ENCODE measurements at places on chromosomes 3 and 15.

DNA sequence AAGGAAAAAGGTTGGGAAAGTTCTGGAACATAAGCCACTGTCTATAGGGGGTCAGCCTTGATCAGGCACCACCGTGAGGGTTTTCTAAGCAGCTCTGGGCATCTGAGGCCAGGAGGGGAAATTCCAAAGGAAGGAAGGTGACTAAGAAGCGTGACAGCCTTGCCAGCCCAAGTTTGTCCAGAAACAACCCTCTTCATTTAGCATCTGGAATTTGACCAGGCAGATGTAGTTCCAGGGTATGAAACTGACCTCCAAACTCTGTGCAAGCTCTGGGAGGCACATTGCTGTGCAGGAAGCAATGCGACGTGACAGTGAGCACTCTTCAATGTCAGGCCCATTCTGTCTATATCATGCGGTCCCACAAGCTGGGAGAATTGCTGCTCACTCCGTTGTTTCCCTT, 85.4 kb upstream of the TPM1 start:
- DNase-seq, result no peak

- no peak for DNase-seq
These were observed 50.7 kb upstream of the GOLGA6L2 start for GRCh38 chr15:23497710-23498111.

GRCh38 chr3:52167240-52167639, 13.0 kb upstream of the POC1A start:
- DNase-seq, result no peak

DNA sequence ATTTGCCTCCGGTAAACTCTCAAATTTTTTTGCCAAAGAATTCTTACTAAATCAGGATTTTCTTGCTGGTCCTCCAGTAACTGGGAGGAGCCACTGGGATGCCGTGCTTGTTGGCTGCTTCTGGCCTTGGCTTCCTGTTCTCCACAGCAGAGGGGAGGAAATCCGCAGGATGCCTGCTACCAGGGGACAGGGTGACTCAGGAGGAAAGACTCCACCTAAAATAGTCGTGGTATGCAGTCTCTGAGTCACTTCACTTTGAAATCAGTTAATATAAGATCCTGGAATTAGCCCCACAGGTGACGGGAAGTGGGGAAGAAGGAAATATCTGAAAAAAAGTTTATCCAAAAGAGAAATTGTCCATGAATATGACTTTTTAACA, 6.5 kb upstream of the TM4SF18 start:
- DNase-seq, result peak; percentile 77

DNA sequence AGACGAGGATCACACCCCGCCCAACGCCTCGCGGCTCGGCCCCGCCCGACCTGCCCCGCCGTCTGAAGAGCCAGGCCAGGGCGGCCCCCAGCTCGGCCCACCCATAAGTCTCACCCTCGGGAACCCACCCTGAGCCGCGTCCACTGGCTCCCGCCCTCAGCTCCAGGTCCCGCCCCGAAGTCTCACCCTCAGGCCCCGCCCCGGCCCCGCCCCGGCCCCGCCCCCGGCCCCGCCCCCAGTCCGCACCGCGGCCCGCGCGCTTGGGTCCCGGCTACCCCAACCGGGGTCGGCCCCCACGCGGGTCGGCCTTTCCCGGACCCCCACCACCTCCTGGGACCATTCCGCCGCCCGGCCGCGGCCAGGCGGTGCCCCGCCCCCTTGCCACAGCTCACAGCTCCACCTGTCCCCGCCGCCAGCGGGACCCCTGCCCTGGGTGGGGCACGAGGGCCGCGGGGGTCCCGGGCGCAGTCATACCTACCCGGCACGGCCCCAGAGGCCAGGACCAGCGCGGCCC, 489 bp downstream of the CSPG5 start:
- no peak for DNase-seq

DNA sequence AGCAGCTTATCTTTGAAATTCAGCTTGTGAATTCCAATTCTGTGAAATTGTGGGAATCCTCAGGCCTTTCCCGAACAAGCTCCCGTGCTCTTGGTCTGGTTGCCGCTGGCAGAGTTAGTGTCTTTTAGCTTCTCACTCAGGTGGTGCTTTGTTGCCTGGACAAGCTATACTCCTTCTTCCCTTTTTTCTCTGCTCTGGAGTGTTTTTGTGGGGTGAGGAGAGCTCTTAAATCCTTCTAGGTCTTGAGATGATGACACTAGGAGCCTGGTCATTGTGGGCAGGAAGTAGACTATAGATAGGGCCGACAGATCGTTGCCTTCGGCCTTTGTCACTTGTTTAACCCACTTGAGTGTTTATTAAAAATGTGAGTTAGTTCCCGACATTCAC, 93.8 kb downstream of the SLCO3A1 start:
- DNase-seq, result no peak

- DNase-seq, result no peak
These were observed 129.8 kb upstream of the PHLDB2 start for GRCh38 chr3:111729087-111729846.

GRCh38 chr3:183513046-183513706, 42.3 kb downstream of the KLHL6 start:
- no peak for DNase-seq

- no peak for DNase-seq
These were observed 60.1 kb upstream of the VILL start for GRCh38 chr3:37930495-37930894.

DNA sequence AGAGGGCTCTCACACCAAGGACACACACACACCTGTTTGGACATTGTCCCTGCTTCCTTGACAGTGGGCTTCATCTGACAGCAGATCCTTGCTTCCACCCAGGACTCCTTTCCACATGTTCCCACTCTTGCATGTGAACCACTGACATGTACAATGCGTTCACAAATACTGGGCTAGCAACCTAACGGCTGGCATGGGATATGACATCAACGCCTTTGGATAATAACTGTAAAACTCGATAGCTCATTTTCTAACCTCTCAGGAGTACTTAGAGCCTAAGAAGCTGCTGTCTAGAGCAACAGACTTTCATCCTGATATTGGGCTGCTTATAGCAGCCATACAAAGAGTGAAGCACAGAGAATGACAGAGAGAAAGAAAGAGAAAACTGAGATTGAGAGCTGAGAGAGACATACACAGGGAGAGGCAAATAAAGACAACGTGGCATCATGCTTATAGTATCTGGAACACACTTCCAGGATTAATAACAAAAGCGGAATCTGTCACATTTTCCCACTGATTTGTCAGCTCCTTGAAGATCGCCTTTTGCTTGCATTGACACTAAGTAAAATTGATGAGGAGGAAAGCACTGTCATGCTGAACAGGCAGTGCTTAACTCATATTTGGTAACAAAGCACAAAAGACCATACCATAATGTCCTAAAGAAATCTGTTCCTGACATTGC, 1.7 kb downstream of the GUCA1C start:
- DNase-seq, result no peak

DNA sequence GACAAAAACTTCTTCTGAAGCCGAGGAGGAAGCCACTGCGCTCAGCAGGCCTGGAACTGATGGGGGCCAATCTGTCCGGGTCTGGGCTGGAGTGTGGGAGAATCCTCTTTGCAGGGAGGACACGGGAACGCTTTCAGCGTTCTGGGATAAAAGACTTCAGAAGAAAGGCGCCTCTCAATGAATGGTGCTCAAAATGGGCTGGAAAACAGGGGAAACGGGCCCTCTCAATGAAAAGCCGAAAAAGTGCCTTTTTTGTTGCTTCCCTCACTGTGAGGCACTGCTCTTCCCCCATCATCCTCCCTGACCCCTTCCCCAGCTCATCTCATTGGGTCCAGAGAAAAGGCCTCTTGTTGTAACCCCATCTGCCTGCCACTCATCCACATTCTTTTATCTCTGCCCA, 119.5 kb upstream of the LRIG1 start:
- no peak for DNase-seq

DNA sequence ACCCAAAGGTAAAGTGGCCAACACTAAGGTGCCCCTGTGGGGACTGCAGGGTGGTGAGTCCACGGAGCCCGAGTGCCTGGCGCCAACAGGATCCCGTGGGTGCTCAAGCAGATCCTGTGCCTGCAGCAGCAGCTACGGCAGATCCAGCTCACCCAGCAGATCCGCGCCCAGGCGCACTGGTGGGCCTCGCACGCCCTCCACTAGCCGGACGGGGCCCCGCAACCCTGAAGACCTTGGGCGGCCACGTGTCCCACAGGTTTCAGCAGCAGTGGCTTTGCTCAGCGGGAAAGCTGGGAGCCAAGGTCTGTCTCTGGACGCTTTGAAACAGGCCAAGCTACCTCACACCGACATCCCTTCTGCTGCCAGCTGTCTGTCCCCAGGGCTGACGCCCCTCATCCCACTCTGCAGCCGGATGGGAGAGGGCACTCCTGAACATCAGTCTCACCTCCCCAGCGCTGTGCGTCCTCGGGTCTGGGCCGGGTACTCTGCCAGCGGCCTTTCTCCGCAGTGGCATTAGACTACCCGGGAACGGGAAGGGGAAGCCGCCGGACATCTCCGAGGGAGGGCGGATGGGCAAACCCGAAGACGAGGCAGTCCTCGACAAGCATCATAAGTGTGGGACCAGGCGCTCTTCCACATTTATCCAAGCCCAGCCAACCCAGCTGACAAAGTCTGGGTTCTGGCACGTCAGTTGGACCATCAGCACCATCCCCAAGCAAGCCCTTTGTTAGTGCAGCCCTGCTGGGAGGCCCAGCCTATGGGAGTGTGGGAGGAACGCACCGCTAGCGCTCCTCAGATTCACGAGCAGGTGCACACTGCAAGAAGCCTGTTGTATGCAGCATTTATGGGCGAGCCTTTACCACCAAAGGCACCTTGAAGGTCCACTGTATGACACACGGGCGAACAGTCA, 212.6 kb upstream of the UBE2E2 start:
- DNase-seq, result no peak

DNA sequence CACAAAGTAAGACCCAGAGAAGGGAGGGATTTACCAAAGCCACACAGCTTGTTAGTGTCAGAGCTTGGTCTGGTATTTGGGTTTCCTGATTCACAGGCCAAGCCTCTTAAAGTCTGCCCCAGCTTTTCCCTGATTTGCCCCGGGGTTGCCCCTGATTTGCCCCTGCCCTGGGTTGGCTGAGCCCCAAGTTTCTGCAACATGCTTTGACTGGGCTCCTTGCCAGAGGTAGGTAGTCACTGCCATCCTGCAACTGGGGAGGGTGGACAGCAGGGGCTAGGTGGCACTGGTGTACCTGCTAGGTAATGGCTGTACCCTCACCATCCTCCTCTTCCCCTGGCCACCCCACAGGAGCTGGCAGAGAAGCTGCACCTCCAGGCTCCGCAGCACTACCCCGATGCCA, 2.5 kb downstream of the MPI start:
- no peak for DNase-seq

GRCh38 chr3:187969581-187969950, 184.4 kb upstream of the LPP start:
- DNase-seq, result no peak

DNA sequence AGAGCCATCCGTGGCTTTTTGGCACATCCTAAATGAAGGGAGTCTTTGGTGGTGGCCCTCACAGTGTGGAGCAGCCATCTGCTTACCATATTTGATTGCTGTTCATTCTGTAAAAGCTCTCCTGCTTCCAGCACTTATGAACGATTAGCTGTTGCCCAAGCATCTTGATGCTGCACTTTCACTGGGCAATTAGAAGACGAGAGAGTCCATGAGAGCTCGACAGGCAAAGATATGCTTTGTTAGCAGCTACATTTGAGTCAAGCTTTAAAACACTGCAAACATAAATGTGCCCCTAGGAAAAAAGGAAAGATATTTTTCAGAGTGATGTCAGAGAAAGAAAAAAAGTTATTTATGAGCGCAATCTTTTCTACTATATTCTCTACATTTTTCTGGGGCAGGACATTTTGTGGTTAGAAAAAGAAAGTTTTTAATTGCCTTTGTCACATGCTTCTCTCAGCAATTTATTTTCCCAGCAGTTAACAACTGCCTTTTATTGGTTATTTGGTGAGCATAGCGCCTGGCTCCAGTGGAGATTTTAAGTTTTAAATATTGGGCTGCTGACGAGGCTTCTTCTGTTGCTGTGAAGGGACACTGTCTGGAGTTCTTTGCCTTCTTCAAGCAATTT, 468.4 kb downstream of the C3orf38 start:
- no peak for DNase-seq

GRCh38 chr3:98812851-98813374, 49.8 kb downstream of the ST3GAL6 start:
- DNase-seq, result peak; percentile 82

- DNase-seq, result no peak
These were observed 510.8 kb upstream of the AGTR1 start for GRCh38 chr3:148186881-148187280.

DNA sequence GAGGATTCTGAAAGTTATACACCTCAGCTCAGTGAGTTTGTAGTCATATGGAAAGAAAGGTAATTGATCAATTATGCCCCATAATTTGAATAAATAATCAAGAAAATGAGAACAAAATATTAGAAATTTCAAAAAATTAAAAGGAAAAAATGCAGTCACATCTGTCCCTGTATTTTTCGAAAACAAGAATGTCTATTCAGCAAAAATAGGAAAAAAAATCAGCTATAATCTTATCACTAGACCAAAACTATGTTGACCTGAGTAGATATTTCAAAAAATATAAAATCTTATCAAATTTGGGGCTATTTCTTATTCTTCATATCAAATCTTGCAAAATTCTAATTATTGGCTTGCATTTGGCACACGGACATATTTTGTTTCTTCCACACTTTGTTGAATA, 501.2 kb upstream of the CNTN3 start:
- DNase-seq, result no peak

DNA sequence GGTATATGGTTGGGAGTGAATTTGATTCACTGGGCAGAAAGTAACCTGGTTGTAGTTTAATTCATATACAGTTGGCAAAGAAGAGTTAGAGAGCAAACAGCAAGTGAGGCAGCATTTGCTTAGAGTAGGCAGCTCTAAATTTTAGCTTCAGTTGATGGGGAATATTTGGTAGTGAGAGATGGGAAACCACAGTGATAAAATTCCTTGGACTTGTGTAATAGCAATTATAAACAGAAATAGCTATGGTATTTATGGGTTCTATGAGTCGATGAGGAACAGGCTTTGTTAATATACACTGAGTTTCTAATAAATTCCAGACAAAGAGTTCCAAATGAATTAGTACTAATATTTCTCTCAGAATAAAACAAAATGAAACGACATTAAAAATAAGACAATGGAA, 894.0 kb downstream of the ROBO2 start:
- no peak for DNase-seq

GRCh38 chr3:114293838-114294535, at the start of gene TIGIT:
TSS of gene TIGIT (plus strand) at chr3:114294028. CDS start at chr3:114294062, 34 bp downstream.
- no peak for DNase-seq

- DNase-seq, result no peak
These were observed 24.7 kb upstream of the SLC41A3 start for GRCh38 chr3:126108676-126109050.

- DNase-seq, result no peak
These were observed 63.2 kb downstream of the PXYLP1 start for GRCh38 chr3:141294848-141295247.

DNA sequence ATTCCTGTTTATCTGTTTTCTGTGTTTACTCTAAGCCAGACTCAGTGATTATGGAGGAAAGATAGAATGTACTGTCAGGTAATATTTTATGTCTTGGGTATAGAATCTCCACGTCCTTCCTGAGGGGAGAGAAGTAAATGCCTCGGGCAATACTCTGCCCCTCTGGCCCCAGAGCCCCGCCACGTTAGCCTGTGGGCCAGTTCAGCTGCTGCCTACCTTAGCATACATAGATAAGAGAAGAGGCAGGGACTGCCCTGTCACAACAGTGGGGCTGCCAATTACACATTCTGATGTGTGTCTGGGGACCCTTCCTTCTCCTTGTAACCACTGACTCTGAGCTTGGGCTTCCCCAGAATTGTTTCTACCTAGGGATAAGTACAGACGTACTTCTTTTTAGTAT, 347.7 kb upstream of the ATP11B start:
- DNase-seq, result no peak

GRCh38 chr3:195696632-195697278, 24.0 kb upstream of the MUC20 start:
- no peak for DNase-seq

- no peak for DNase-seq
These were observed 9.2 kb downstream of the LTF start for GRCh38 chr3:46455231-46456115.

Data from HepG2 (cell line).